ENCODE measurements at places on chromosomes 11 and 22.

DNA sequence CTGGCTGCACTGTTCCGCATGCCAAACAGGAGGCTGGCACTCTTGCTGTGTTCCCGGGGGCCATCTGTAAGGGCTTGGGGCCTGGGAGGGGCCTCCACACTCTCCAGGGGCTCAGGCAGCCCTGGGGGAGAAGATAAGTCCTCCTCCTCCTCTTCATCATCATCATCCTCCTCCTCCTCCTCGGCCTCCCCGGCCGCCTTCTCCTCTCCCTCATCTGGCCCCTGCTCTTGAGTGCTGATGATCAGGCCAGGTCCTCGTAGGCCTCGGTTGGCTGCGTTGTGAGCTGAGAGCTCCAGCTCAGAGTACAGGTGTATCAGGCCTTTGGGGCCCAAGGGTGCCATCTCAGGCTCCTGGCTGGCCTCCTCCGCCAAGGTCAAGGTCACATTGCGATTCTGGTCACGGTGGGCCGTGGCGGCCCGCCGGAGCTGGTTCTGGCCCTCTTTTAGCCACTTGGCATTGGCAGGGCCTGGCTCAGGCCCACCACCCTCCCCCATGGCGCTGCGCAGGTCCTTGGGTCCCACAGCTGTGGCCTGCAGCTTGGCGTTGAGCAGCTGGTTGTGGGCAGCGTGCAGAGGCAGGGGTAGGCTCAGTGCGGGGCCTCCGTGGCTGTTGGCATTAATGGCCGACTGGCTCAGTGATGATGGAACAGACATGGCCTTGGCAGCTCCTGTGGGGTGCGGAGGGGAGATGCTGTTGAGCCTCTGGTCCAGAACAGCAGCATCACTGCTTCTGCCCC lies 8.0 kb downstream of the APBB1 start:
- no peak for DNase-seq

DNA sequence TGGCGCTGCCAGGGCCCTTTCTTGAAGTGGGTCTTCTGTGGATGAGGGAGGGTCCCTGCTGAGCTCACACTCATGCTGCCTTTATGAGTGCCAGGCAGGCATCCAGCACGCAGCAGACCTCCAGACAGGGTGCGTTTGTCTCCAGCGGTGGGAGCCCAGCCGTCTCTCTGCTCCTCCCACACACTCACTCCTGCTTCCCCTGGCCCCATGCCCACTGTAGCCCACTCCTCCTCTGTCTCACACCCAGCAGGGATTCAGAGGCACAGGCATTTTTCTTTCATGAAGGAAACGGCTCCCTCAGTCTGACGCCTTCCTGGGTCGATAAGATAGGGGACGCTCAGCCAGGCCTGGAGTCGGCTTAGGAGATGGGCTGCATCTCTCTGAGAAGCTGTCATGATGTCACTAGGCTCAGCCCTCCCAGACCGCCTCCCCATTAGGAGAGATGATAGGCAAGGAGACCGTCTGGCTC lies 183.9 kb upstream of the NCAM1 start:
- DNase-seq = no peak

- no peak for DNase-seq
These were observed 1.5 kb downstream of the PDE2A start for GRCh38 chr11:72672597-72673238.

- no peak for DNase-seq
These were observed 12.7 kb downstream of the MYO18B start for GRCh38 chr22:25754527-25755202.

- DNase-seq = no peak
These were observed 74.9 kb downstream of the DYNC2H1 start for GRCh38 chr11:103183981-103184611.

DNA sequence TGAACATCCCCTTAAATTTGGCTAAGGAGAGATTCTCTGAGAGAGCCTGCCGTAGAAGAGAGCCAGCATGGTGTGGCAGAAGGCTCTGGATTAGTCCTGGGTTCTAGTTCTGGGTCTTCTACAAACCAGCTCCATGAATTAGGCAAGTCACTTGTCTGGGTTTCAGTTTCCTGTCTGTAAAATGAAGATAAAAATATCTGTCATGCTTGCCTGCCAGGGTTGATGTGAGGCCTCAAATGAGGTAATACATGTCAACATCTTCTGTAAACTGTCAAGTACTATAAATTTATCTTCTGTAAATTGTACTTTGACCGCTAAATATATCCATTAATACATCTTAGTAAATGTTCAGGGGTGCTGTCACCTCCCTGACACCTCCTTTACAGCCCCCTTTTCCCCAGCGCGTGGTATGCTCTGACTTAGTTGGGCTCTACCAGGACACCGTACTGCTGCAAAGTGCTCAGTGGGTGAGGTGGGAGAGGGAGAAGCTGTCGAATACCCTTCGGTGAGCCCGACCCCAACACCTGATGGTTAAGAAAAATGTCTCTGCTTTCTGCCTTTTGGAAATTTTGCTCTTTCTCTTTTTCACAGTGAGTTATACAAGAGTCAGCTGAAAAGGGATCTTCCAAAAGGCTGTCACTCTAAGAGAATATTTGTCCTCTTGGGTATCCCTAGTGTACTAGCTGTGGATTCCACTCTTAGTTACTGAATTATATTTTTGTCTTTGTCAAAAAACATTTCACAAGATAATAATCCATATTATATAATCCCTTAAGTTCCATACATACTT lies 15.0 kb downstream of the RBX1 start:
- no peak for DNase-seq

DNA sequence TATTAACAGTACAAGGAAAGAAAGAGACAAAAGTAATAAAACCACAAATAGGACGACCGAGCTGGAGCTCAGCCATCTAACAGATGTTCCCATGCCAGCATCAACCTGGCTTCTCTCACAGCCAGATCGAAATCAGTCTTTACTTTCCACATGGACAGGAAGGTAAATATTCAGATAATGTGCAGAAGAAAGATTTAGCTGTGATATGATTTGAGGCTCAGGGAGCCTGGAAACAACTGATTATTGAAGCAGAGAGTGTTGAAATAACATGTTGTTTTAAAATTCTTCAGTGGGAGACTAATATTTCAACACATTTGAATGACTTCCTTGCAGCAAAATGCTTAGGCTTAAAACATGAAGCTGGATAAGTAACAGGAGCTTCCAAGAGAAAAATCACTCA lies 546.8 kb downstream of the ETS1 start:
- DNase-seq = no peak

DNA sequence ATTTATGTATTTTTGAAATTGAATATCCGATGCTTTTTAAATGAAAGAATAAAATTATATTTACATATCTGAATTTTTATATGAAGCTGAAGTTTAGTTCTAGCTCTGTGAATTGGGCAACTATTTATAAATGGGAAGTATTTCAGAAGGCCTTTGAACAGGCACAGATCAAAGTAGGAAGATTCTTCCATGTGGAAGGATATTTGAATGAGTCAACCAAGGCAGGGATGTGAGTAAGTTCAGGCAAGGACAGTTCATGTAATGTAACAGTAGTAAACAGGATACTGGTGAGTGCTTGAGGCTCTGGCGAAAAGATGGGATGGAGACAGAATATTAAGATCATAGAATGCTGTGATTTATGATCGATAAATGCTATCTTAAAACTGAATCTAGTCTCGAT lies 417.8 kb upstream of the CCDC179 start:
- DNase-seq = no peak

DNA sequence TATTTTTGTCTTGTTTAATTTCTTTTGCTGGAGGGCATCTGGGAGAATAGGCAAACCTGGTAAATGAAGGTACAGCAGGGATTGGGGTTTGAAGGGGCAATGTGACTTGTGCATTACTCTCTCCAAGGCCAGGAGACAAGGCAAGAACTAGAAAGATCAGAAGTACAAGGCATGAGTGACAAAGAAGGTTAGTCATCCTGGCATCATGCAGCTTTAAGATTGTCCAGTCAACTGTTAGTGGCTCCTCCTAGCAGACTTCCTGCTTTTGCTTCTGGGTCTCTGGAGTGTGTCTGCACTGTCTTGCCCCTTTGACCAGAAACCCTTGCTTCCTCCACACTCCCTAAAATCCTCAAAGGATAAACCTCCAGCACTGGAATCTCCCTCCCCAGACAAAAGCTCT lies 27.2 kb upstream of the GLYATL1 start:
- no peak for DNase-seq

GRCh38 chr11:90243534-90243933 lies 20.7 kb upstream of the CHORDC1 start:
- DNase-seq = no peak

DNA sequence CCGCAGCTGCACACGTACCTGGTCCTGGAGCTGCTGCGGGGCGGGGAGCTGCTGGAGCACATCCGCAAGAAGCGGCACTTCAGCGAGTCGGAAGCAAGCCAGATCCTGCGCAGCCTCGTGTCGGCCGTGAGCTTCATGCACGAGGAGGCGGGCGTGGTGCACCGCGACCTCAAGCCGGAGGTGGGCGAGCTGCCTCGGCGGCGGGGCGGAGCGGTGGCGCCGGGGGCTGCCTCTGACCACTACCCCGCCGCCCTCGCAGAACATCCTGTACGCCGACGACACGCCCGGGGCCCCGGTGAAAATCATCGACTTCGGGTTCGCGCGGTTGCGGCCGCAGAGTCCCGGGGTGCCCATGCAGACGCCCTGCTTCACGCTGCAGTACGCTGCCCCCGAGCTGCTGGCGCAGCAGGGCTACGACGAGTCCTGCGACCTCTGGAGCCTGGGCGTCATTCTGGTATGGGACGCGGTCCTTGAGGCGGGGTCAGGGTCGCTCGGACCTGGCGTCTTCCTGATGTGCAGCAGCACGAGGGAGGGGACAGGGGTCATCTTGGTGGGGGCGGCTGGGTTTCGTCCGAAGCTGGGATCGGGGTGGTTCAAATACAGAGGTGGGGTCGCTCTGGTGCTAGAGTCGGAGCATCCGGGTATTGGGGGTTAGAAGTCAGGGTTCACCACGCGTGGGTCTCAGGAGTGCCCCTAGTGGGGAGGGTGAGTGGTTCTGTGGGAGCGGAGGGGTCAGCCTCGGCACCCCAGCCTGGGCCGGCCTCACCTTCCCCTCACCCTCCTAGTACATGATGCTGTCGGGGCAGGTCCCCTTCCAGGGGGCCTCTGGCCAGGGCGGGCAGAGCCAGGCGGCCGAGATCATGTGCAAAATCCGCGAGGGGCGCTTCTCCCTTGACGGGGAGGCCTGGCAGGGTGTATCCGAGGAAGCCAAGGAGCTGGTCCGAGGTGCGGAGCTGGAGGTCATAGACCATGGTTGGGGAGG lies 10.8 kb downstream of the RPS6KA4 start:
- DNase-seq = no peak

DNA sequence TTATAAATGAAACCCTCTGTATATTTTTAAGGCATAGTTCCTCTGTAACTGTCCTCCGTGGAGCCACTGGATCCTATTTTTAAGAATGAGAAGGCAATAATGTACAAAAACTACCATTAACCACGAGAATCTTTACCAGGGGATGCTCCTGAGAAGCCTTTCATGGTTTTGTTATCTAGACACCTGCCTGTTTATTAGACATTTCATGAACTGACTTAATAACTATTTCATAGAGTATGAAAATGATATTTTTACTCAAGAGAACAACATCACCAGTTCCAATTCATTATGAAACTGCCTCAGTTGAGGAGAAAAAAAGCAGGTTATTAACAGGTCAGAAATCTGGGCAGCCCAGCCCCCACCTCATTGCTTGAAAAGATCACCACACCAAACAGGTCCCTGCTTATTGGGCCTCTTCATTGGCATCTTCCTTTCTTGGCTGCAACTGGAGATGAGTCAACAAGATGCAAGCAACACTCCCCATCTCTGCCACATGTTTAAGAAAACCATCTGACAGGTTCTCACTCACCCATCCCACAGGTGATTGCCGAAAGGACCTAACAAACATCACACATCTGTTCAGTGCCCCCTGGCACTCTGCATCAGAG lies 27.8 kb downstream of the ETS1 start:
- no peak for DNase-seq

DNA sequence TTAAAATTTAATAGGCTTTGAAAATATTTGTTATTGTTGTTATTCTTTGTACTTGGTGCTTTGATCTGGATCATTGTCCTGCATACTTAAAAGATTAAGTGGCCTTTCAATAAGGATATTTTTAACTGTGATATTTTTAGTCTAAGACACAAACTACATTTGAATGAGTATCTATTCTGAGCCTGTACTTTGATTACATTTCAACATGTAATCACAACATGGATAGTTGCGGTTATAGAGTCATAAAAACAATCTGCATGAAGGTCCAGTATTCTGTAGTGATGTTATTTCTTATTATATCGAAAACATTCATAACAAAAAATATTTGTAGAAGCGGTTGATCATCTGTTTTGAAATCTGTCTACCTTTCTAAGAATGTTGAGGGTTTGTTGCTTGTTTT lies 58.6 kb downstream of the HIPK3 start:
- no peak for DNase-seq

DNA sequence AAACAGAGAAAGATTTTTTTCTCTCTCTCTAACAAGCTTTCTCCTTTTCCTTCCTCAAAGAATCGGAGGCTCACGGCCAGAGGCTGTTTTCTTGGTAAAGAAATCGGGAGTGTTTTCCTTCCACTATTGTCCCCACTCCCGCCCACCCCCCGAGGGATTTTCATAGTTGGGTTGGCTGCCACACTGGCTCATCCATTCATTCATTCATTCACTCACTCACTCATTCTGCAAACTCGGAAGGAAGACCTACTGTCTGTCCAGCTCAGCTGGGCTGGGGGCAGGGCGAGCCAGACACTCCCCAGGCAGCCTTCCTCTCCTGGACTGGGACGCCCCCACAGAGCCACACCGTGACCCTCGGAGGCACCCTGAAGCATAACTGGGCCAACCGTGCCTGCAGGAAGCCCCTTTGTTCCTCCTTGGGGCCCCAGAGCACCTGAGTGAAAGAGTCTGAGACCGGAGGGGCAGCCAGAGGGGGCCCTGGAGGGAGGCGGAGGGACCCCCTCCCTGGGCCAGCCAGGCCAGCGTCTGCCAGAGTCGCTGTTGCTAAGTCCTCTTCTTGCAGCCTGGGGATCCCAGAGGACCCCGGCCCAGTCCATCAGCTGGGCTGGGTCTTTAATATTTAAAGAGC lies 17.0 kb downstream of the CDKN1C start:
- no peak for DNase-seq

- DNase-seq = no peak
These were observed 527.0 kb downstream of the SOX6 start for GRCh38 chr11:15829312-15829711.

GRCh38 chr11:3095712-3096361 lies 38.6 kb upstream of the CARS1 start:
- DNase-seq = no peak

- DNase-seq = no peak
These were observed 32.9 kb upstream of the FSHB start for GRCh38 chr11:30197869-30198268.

- no peak for DNase-seq
These were observed 8.8 kb downstream of the KIAA1671 start for GRCh38 chr22:24961217-24961844.

- DNase-seq = no peak
These were observed 562 bp downstream of the ZBED4 start for GRCh38 chr22:49853981-49854831.

- DNase-seq = no peak
These were observed 71.3 kb upstream of the LARGE1 start for GRCh38 chr22:33991620-33992019.

- DNase-seq = no peak
These were observed 10.3 kb upstream of the CTSD start for GRCh38 chr11:1773994-1774550.

- DNase-seq = no peak
These were observed 32.1 kb downstream of the APOL5 start for GRCh38 chr22:35749808-35750207.

Measured in activated naive CD8-positive, alpha-beta T cell treated with anti-CD3 and anti-CD28 coated beads, Interleukin-2, amount 50 U/mL, for 16 hours (primary cell).